ENCODE measurements at places on chromosomes 5 and 9.

DNA sequence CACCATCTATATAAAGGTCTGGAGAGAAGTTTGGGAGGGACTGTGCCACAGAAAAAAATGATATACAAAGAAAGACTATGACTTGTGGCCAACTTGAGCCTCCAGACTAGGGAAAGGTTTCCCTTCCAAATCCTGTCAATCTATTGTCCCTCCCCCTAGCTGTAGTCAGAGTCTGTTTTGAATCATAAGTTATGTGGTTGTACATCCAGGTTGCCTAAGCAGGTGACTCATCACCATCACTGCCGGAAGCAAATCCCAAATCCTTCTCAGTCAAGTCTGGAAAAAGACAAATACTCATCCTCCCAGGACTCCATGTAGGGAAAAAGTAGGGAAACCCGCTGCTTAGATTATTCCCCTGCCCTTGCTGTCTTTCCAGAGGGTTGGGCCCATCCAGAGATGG lies 235.7 kb downstream of the CDK5RAP2 start:
- no peak for DNase-seq

- no peak for DNase-seq
Observed at GRCh38 chr9:88965473-88965872, 25.8 kb upstream of the S1PR3 start.

DNA sequence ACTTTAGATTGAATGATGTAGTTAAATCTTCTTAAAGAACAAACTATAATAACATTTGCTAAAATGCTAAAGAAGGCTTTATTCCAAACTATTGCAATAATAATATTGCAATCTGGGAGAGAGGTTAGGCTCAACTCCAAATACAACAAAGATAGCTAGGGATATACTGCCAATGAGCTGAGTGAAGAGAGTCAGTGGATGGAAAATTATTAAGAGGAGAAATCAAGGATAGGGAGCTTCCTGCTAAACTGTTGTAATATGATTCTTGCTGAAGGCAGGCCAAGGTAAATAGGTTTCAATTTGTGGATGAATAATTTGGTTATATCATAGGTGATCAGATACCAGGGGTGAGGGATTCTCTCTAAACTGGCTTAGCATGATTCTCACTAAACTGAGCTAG lies 1651.5 kb downstream of the EFNA5 start:
- no peak for DNase-seq

- no peak for DNase-seq
Observed at GRCh38 chr9:128987805-128988204, 40.3 kb downstream of the NUP188 start.

DNA sequence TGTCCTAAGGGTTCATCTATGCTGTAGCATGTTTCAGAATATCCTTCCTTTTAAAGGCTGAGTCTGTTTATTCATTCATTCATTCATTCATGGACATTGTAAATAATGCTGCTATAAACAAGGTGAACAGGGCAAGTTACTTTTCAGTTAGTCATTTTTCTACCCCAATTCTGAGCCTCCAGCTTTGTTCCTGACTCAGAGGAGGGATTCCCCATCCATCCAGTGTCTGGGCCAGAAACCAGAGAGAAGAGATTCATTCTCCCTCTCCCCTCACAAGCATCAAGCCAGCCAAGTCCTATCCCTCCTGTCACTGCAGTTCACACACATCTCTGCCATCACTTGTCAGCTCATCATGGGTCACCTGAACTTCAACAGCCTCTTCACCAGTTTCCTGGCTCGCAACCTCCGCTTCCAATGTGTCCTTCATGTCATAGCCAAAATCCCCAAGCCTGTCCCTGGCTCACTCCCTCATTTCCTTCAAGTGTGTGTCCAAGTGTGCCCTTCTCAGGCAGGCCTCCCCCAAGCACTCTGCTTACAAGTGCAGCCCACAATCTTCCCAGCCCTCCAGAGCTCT lies 203.0 kb downstream of the TTLL11 start:
- DNase-seq: no peak
